ENCODE measurements at places on chromosomes 4 and X.

GRCh38 chr4:99665983-99666382 lies 8.4 kb upstream of the C4orf54 start:
- DNase-seq = no peak

GRCh38 chrX:45324941-45325340 lies 124.3 kb upstream of the DIPK2B start:
- no peak for DNase-seq

GRCh38 chr4:146814750-146815149 lies 130.9 kb downstream of the TTC29 start:
- DNase-seq = no peak

GRCh38 chrX:47484885-47485284 lies 1.9 kb upstream of the ZNF41 start:
- DNase-seq = no peak

DNA sequence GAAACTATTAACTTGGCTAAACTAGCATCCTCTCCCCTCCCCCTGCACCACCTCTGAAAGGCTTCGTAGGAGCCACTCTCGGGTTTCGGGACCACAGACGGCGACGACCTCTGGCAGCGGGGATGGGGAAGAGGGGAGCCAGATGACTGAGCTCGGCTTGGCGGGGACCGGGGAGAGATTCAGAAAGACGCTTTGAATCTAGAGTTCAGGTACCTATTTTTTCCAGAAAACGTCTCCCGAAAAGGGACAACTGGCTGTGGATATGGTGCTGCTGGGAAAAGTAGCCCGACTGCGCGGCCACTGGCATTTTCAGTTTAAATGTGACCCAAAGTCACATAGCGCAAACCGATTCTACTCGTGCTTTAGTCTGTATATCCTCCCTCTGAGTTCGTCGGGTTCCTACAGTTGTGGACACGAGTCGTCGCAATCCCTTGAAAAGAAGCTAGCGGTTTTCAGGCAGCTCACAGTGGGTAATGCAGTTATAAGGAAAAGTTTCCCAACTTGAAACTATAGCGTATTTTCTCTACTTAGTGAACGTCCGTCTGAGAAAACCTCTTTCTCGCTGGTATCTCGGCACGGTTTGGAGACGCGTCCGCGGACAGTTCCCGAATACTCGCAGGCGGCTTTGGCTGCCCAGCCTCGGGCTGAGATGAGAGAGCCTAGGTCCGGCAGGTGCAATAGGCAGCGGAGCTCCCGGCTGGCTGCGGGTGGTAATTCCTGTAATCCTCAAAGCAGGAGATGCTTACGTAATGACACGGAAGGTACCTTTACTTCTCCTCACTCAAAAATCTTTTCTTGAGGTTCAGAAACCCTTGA lies 1.3 kb downstream of the PARM1 start:
- no peak for DNase-seq

- no peak for DNase-seq
These were observed 18.0 kb upstream of the FAM47E start for GRCh38 chr4:76233529-76233928.

- DNase-seq = no peak
These were observed 23.3 kb downstream of the NRK start for GRCh38 chrX:105845631-105846030.
